ENCODE measurements at places on chromosomes 3 and 15.
A peak's percentile ranks its signal among the peaks of the same experiment; 100 is the strongest.

- DNase-seq, result no peak
Measured at GRCh38 chr15:62552444-62552843, 387.4 kb upstream of the C2CD4B start.

DNA sequence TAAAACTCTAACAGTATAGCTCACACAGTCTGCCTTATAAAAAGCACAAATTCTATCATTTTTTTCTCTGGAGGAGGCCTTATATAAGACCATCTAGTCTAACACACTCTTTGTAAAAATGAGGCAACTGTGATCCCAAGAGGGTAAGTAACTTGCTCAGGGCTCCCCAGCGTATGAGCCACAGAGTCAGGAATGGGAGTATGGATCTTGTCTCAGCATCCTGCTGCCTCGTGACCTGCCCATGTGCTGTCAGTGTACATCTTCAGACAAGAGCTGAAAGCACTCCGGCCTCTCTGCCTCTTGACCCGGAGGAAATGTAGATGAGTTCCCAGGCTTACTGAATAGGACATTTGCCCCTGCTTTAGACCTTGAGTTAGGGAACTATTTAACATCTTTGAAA lies 28.4 kb upstream of the MEF2A start:
- peak; percentile 43 for DNase-seq

- DNase-seq, result no peak
Measured at GRCh38 chr3:105722943-105723556, 145.8 kb downstream of the CBLB start.

- DNase-seq, result no peak
Measured at GRCh38 chr3:136385457-136385856, 135.3 kb downstream of the PCCB start.

GRCh38 chr3:38376098-38376816 lies 29.7 kb downstream of the XYLB start:
- DNase-seq, result no peak

GRCh38 chr15:47717036-47717612 lies at the start of gene SEMA6D:
Gene SEMA6D (plus strand): TSS chr15:47717505. CDS start chr15:47759799, 42,294 bp downstream.
- peak; percentile 70 for DNase-seq

- no peak for DNase-seq
Measured at GRCh38 chr15:95758851-95759250, 571.6 kb upstream of the NR2F2 start.

DNA sequence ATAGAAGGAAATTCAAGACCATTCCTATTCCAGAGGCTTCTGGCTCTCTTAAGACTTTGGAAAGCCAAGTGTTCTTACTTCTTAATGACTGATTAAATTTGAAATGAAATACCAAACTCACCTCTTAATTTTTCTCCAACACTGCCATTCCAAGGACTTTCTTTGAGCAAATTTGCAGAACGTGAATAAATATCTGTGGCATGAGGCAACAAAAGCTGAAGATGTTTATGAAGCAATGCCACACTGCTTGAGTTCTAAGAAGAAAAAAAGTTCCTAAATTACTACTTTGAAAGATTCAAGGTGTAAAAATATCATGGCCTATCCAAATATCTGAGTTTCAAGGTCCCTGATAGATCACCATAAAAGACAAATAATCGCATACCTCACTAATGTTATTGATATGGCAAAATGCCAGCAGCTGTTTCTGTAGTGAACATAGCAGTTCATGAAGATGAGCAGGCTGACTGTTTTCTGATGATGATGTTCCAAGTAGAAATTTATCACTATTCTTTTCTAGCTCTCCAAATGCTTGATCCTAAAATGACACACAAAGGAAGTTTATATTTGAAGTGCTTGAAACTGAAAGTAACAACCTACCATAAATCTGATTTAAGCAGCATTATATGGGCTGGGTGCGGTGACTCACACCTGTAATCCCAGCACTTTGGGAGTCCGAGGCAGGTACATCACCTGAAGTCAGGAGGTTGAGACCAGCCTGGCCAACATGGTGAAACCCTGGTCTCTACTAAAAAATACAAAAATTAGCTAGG lies 104.4 kb downstream of the HERC1 start:
- no peak for DNase-seq

DNA sequence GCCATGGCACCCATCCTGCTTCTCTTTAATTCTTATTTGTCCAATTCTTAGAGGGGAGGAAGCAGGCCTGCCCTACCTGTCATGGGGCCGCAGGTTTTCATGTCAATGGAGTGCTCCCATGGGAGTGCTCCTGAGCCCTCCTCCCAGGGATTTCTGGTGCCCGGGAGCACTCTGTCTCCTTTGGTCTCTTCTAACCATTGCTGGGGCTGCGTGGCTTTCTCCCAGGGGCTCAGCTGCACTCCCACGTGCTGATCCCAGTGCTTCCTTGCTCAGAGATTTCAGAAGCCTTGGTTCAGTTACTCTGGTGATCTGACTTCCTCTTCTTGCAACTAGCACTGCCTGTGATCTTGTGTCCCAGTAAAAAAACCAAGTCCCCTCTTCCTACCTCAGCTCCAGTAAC lies 68.0 kb upstream of the ARL8B start:
- DNase-seq, result no peak
